ENCODE measurements at places on chromosomes 4 and X.

- peak; percentile 78 for DNase-seq
These were observed 1.8 kb downstream of the MAML3 start for GRCh38 chr4:140152013-140152703.

DNA sequence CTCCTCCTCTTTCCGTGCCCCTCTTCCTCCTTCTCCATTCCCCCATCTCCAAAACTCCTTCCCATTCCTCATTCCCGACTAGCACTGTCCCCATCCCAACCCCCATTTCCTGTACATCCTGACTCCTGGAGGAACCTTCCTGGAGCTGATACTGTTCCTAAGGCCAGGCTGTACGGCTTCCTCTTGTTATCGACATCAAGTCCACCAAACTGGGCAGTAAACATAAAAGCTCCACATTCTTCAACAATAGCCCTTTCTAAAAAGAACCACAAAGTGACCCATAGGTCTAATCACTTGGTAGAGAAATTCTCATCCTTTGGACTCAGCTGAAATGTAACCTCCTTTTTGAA is 22.9 kb downstream of the AWAT2 start:
- DNase-seq, result no peak

- DNase-seq, result no peak
These were observed 118.7 kb upstream of the ANXA3 start for GRCh38 chr4:78432896-78433295.

DNA sequence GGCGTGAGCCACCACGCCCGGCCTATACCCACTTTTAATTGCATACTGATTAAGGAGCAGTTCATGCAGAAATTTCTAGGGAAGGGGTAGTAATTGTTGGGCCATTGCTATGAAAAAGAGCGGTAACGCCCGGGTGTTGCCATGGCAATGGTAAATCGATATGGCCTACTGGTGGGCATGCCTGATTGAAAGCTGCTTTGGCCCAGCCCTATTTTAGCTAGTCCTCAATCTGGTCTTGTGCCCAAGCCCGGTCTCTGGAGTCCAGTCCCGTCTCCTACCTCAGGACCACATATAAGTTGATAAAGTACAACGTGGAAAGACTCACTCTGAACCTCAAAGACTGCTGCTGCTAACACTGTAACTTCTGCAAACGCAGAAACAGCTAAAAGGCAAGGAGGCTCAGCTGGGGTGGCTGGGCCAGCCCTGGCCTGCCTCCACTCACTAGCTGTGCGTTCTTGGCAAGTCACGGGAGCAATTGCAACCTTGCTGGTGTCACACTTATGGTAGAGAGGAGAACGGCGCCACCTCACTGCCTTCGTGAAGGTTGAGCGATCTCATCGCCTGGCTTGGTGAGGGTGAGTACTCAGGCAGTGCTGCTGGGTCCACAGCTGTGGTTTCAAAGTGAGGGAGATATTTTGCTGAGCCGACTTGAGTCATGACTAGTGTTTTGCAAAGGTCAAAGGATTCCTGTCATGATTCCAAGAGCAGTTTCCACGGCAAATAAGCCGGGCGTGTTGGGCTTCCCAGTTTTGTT is 57.0 kb upstream of the GRPEL1 start:
- DNase-seq, result no peak

DNA sequence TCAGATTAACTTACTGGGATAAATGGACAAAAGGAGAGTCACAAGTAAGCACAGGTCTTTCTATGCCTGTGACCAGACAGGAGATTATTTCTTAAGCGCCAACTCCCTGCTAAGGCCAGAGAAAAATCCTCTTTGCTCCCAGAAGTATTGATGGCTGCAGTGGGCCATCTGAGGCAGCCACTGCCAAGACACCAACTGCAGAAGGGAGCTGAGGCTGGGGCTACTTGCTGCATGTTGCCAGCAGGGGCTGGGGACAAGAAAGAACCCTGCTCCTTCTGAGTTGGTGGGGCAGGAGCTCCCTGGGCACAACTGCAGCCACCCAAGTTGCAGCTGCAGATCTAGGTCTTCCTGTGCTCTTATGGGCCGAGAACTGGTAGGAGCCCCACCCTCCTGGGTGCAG is 1075.3 kb downstream of the PCDH18 start:
- no peak for DNase-seq

GRCh38 chrX:18971506-18971905 is 12.4 kb downstream of the PHKA2 start:
- DNase-seq, result no peak

- no peak for DNase-seq
These were observed 22.8 kb upstream of the CENPVL3 start for GRCh38 chrX:51641421-51642021.

DNA sequence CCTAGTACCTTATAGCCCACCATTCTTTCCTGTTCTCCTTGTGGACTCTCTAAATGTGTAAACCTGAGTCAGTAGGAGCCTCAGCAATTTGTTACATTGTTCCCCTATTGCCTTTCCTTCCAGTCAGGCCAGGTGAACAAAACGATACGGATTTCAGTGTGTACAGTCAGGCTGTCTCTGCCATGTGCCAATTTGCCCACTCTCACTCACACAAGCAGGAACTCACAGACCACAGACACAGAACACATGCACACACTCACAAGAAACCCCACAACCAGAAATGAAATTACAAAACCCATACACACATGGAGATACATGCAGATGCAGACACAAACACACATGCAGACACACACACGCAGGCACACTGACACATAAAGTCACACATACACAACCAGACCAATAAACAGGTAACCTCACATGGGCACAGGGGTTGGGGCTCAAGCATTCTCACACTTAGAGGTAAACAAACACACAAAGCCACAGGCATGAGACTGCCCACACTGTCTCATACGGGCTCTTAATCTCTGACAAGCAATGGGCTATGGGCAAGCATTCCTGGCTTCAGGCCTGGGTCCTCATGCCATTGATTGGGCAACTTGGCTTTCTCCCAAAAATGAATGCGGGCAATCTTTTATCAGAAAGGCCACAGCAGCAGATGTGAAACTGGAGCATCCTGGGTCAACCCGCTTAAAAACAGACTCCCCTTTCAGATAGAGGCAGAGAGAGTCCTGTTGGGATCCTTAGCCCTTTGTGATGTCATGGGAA is 68.7 kb downstream of the NBDY start:
- DNase-seq, result no peak
